ENCODE measurements at places on chromosomes 4 and X.
A peak's percentile ranks its signal among the peaks of the same experiment; 100 is the strongest.

- no peak for DNase-seq
Observed at GRCh38 chrX:69740317-69740716, 124.4 kb downstream of the EDA start.

- no peak for DNase-seq
Observed at GRCh38 chrX:53440621-53441517, 6.7 kb upstream of the HSD17B10 start.

DNA sequence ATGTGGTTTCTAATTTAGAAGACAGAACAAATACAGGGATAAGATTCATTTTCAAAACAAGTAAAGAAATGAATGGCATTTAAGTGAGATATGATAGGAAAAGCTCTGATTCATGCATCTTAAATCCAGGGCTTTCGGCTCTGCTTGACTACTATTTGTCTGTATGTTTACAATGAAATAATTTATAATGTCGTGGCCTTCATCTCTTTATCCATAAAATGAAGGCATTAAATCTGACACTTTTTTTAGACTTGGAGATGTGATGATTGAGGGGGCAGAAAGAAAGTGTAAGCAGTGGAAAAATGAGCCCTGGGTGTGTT, 115.7 kb upstream of the KIT start:
- no peak for DNase-seq

GRCh38 chr4:149896432-149896831, 80.8 kb upstream of the IQCM start:
- DNase-seq = no peak

- DNase-seq = no peak
Observed at GRCh38 chr4:33850371-33850902, 2393.9 kb downstream of the ARAP2 start.

DNA sequence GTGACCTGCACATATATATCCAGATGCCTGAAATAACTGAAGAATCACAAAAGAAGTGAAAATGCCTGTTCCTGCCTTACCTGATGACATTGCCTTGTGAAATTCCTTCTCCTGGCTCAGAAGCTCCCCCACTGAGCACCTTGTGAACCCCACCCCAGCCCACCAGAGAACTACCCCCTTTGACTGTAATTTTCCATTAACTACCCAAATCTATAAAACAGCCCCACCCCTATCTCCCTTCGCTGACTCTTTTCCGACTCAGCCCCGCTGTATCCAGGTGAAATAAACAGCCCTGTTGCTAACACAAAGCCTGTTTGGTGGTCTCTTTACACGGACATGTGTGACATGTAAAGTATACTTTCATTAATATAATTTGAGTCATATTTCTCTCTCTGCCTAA, 320.3 kb upstream of the TECRL start:
- no peak for DNase-seq

DNA sequence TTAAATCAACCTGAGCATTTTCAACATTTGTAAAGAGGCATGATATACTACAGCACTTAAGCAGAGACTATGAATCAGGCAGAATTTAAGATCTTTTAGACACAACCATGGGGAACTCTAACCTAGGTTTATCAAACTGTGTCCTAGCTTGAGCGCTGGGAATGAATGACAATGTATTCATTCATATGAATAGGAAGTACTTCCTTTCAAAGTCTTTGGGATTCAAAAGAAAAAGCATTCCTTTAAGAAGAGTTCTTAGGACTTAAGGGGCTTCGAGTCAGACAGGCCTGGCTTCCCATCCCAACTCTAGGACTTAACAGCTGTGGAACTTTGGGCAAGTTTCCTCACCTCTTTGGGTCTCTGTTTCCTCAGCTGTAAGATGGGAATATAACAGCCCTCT, 104.6 kb downstream of the ANAPC4 start:
- no peak for DNase-seq

- DNase-seq = no peak
Observed at GRCh38 chr4:2069161-2069971, 10.2 kb downstream of the NAT8L start.

DNA sequence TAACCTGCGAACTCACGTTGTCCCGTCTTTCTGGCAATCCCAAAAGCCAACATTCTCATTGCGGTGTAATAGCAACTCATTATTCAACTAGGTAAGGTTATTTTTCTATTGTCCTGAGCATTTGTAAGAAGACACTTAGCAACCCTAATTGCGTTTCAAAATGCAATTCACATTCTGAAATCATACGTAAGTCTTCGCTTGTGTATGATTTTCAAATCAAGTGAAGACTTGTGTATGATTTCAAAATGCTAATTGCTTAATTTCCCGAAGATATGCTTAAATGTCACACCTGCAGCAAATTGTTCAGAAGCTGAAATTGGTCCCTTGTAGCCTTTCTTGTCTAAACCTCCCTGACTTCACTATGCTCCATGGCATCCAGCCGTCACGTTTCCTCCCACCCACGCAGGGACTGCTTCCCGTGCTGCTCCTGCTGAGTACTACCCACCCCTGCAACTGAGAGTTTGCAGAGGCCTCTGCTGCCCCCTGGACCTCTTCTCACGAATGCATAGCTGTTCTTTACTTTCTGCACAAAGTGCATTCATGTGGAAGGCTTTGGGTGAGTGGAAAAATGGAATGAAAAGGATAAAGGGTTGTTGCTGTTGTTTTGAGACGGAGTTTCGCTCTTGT, 40.8 kb upstream of the CLDN24 start:
- no peak for DNase-seq

GRCh38 chr4:153008578-153009199, 72.6 kb downstream of the FHDC1 start:
- DNase-seq = no peak

GRCh38 chrX:153245288-153245731, 66.2 kb downstream of the MAGEA1 start:
- DNase-seq = no peak

DNA sequence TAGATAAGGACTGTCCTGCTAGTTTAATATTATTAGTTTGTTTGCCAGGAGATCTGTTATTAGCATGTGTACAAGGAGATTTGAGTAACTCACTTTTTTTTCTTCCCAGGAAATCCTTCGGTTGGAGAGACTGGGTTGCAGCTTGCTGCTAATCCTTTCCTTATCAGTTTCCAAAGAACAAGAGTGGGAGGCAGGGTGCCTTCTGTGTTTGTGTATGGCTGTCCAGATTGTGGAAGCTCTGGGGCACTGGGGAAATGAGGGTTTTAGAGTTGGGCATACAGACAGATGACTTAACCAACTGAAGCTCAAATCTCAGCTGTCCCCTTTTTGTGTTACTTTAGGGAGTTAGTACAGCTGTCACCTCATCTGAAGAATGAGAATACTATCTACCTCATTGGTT, 12.6 kb upstream of the SUPT20HL1 start:
- no peak for DNase-seq

GRCh38 chr4:15592799-15593198, 62.4 kb downstream of the FBXL5 start:
- no peak for DNase-seq

DNA sequence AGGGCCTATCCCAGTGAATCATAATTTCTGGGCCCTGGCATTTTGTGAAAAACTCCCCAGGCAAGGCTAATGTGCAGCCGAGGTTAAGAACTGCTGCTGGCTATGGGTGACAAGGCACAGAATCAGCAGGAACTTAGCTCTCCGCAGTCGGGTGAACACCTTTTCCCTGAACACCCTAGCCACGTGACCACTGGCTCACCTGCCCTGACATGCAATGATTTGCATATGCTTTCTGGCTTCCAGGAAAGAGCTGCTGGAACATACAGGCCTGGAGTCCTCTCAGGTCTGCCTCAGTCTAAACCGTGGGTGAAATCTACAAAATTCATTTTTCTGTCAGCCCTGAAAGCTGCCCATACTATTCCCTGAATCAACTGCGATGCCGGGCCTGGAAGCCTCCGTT, 56.6 kb downstream of the ZNF827 start:
- DNase-seq = no peak

- no peak for DNase-seq
Observed at GRCh38 chrX:153726286-153727122, 1.8 kb downstream of the ABCD1 start.

- DNase-seq = no peak
Observed at GRCh38 chrX:109270580-109271484, 211.1 kb downstream of the GUCY2F start.

DNA sequence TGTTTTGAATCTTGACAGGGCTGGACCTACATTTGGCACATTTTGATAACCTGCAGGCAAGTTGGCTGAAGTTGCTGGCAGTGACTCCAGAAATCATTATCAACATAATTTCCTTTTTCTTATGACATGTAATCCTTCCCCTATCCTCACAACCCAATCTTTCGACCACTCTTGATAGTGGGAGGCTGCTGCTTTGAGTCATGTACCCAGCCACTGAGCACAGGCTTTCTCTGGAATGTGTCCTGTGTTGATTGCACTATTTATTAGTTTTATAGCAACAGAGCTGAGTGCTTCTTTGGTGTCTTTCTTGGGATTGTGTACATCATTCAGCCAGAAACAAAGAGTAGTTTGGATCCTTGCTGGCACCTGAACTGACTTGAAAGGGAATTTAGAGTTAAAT, 183.1 kb upstream of the LEF1 start:
- DNase-seq = no peak

GRCh38 chr4:18021470-18021719, 160 bp downstream of the LCORL start:
- DNase-seq = no peak

DNA sequence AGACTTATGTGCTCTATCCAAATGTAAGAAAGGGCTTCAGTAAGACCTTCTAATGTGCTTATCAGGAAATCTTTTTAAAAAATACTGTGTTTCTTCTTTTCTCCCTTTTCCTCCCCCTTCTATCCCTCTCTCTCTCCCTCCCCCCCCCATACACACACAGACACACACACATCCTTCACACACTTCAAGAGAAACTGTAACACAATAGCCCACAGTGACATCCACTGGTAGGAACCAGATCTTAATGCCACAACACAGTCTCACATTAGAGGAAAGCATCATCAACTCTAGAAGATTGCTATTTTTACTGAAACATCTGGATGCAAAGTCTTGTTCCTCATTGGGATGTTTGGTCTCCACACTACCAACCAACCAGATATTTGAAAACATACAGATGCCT, 4.6 kb downstream of the PCDH19 start:
- no peak for DNase-seq

- no peak for DNase-seq
Observed at GRCh38 chr4:3307060-3307459, 14.2 kb downstream of the RGS12 start.

DNA sequence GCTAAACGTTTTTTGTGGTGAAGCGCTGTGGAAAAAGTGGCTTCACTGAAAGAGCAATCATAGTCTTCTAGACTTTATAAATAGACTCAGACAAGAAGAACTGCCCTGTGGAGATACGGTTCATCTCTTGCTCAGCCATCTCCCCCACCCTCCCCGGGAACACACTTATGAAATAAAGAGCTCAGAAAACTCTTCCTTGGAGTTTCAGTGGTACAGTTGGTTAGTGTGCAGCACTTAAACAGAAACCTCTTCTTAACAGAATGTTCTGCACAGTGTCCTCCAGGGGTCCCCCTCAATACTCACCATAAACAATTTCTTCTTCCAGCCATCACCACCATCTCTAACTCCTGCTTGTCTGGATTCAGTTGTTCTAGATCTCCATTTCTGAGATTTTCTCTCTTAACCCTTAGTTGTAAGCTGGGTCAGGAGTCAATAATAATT, 313.0 kb downstream of the ARHGAP10 start:
- DNase-seq = no peak

DNA sequence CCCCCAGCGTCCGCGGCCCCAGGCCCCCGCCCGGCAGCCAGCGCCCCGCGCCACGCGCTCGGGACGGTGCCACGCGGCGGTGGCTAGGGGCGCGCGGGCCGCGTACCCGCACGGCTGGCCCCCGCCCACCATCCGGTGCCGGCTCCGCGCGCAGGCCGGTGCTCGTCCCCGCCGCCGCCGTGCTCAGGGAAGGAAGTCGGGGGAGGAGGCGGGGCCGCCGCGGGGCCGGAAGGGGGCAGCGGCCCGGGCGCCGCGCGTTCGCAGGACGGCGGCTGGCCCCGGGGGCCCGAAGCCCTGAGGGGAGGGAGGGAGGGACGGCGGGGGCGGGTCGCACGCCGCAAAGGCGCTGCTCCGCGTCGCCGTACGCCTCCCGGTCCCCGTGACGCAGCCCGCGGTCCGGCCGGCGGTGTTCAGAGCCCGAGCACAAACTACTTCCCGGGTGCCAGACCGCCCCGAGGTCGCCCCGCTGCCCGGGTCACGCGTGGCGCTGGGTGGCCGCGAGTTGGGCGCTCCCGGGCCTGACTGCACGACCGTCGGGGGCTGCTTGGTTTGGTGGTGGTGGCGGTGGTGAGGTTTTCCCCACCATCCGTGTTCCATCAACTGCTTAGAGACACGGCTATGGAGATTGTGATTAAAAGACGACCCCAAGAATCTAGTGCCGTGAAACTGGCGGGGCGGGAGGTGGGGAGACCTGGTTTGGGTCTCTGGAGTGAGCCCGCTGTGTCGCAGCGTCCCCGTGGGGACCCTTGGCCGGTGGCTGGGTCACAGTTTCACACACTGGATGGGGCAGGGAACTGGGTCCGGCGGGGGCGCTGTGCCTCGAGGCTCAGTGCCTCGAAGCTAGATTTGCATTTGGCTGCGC, at the start of gene DCTD:
Gene DCTD (minus strand): TSS at position 205 of the 862 bp plus-strand sequence. CDS start 1,818 bp downstream, outside the sequence.
- peak; percentile 76 for DNase-seq

DNA sequence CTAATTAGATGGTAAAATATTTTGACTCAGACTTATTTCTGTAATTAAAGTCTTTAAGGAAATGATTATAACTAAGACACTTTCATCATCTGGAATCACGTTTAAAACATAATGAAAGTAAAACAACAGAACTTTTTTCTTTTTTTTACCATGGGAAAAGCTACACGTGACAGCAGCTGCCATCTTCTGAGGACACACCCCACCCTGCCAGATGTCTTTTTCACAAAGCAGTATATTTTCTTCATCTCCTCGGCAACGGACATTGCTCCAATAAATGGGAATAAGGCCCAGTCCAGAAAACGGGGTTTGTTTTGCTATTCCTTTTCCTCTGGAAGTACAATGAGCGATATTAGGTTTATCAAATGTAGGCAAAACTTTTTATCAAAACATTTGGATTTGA, 17.5 kb downstream of the PRSS12 start:
- DNase-seq = no peak

GRCh38 chrX:16601885-16602284, 48.1 kb upstream of the S100G start:
- DNase-seq = no peak

DNA sequence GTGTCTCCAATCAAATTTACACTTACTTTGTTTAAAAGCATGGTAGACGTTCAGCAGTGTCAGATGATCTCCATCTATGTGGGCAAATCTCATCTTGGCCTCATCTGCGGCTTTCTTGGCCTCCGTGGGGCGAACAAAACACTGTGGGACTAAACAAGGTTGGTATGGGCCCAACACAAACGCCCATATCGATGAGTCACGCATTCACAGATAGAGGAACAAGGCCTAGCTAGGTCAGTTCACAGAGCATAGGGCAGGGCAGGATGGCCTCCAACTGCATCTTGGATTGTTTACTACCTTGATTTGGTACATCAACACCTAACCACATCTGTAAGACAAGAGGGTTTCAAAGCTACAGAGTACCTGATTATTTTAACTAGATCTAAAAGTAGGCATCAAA, 47.3 kb downstream of the DHX15 start:
- DNase-seq = no peak

GRCh38 chr4:152363086-152363485, 172.8 kb downstream of the FBXW7 start:
- no peak for DNase-seq

- DNase-seq = no peak
Observed at GRCh38 chr4:74531963-74532794, 87.2 kb downstream of the AREG start.

- no peak for DNase-seq
Observed at GRCh38 chrX:75547783-75548182, 24.9 kb upstream of the ZDHHC15 start.
